Hematopoietic multipotent progenitor cell (in vitro differentiated cells): ENCODE measurements at places on chromosomes 6 and 20.

- DNase-seq = no peak
Observed at GRCh38 chr20:1635291-1635979, 15.6 kb upstream of the SIRPB1 start.

DNA sequence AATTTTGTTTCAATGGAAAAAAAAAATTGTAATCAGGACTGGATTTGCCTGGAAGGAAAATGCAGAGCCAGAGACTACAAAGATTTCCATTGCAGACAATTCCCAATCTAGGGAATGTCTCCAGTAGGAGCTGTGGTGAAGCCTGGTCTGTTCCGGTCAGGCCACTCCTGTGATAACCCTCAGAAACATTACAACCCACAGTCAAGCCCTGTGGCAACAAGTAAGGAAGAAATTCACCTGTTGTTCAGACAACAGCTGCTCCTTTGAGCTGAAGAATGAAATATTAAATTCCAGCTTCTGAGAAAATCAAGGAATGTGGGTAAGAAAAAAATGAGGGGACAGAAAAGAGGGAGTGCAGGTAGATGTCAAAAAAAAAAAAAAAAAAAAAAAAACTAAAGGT lies 8.0 kb downstream of the PRKN start:
- DNase-seq = no peak

GRCh38 chr20:40073535-40074111 lies 615.4 kb downstream of the MAFB start:
- DNase-seq = no peak

DNA sequence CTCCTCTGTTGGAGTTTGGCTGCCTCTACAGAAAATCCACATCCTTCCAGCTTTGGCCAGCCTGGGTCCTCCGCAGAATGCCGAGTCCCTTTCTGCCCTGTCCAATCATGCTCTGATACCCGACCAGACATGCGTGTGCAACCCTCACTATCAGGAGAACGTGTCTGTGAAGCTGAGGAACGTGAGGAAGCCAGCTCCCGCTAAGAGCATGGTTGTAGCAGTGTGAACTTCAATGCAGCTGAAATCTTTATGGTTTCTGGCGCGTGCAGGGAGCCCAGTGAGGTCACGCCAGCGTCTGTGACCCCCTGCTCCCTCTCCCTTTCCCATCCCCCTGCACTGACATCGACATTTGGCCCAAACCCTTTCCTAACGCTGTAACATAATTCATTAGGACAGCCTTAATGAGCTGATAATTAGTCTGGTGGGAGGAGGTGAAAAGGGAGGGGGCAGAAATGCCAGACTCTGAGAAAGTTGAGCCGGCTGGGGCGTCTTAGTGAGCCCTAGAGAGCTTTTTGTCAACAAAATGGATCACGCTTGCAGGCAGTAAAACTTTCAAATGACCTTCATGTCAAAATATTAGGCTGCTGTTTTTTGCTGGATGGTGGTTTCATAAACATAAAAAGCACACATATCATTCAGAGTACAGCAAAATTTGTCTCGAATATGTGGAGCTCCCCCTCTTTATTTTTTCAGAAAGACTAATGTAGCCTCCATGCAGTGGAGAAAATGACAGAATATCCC lies 423.3 kb downstream of the QKI start:
- DNase-seq = no peak

DNA sequence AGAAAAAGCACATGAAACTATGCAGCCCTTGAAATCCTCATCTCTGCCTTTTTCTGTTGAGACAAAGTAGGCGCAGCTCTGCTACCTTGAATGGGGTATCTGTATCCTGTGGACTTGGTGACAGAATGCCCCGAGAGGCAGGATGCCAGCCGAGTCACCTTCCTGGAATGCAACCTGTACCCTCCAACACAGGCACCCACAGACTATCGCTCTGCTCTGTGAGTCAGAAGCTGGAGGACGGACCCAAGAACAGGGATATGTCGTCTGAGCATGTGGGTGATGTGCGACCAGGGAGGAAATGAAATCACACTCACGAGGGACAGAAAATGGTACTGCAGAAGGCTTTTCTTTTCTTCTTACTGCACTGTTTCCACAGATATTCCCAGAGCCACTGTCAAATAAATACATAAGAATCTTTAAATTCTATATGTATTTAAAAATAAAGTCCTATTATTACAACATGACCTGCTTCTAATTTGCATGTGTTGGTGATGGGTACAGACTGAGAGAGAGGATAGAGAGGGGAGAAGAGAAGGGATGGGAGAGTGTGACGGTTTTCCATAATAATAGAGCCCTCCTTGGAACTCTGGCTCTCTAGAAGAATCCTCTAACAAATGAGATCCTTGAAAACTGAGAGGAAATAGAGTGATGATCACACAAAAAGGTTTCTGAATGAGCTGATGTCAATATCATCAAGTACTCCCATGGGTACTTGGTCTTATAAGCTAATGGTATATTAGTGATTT lies 308.1 kb downstream of the FOXC1 start:
- DNase-seq = peak; percentile 41

DNA sequence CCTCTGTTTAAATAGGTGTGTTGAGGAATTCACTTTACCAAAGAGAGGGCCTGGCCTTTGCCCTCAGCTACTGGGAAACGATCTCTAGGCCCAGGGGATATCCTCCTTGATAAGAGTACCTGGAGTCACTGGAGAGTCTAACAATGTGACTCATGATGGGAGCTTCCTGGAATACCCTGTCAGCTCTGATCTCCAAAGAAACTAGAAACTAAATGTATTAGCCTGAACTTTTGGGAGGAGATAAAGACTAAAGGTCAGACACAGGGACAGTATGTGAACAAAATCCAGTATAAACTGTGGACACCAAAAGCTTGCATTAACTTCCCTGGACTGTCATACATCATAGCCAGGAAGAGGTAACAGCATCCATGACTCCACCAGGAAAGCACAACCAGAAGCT lies 148.5 kb downstream of the RNGTT start:
- DNase-seq = no peak

DNA sequence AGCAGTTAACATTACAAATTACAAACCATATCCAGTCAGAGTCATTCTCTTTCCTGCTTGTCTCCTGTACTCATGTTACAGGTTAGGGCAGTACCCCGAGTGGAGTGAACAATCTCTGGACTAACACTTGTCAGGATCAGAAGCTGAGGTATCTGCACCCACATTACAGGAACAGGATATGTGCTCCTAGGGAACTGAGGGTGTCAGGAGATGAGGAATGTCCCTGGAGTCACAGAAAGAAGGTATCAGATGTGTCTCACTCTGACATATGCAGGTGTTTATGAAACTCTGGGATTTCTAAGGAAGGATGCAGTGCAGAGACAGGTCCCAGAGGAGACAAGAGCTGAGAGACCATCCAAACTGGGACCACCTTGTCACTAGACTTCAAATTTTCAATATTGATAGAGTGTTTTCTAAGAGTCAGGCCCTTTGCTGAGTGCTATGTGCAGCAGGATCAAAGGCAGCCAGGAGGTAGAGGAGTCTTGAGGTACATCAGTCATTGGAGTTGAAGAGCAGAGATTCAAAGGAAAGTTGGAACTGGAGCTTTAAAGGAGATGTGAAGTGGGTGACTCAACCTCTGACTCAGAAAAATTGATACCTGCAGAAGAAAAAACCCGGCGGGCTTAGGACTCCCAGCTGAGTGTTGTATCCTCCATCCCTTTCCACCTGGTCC lies 12.6 kb downstream of the HLA-DPB1 start:
- no peak for DNase-seq

- DNase-seq = no peak
Observed at GRCh38 chr20:3202965-3203314, 1.5 kb downstream of the DDRGK1 start.

- DNase-seq = no peak
Observed at GRCh38 chr20:7853493-7853892, 86.8 kb downstream of the HAO1 start.

- DNase-seq = no peak
Observed at GRCh38 chr6:166382500-166382932, 224 bp downstream of the MPC1 start.

GRCh38 chr20:44827401-44827800 lies 17.1 kb upstream of the RIMS4 start:
- DNase-seq = no peak

- no peak for DNase-seq
Observed at GRCh38 chr6:104799134-104799657, 60.5 kb downstream of the HACE1 start.

- no peak for DNase-seq
Observed at GRCh38 chr20:25223179-25223661, 24.7 kb upstream of the PYGB start.
